ENCODE measurements at places on chromosomes 1 and 21.

- DNase-seq, result no peak
These were observed 43.6 kb upstream of the TIAM1 start for GRCh38 chr21:31387560-31388186.

DNA sequence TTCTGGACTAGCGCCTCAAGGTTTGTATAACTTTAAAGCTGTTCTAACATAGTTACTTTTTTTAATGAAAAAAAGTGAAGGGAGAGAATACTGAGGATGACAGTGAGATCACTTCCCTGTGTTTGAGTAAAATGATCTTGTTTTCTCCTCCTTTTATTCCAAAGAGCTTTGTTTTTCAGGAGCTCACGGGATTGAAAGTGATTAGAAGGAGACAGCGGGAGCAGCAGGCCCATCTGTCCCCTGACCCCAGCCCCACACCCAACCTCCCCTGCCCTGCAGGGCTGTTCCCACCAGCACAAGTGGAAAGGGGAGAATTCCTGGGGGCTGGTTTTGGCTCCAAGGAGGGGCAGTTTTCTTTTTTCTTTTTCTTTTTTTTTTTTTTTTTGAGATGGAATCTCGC lies 2.1 kb upstream of the DNMT3L start:
- DNase-seq, result no peak

GRCh38 chr1:42137766-42138165 lies 15.4 kb upstream of the GUCA2B start:
- DNase-seq, result no peak

GRCh38 chr1:246788895-246789338 lies 64.7 kb downstream of the SCCPDH start:
- no peak for DNase-seq

GRCh38 chr1:85334962-85335361 lies 58.5 kb upstream of the BCL10 start:
- DNase-seq, result no peak

DNA sequence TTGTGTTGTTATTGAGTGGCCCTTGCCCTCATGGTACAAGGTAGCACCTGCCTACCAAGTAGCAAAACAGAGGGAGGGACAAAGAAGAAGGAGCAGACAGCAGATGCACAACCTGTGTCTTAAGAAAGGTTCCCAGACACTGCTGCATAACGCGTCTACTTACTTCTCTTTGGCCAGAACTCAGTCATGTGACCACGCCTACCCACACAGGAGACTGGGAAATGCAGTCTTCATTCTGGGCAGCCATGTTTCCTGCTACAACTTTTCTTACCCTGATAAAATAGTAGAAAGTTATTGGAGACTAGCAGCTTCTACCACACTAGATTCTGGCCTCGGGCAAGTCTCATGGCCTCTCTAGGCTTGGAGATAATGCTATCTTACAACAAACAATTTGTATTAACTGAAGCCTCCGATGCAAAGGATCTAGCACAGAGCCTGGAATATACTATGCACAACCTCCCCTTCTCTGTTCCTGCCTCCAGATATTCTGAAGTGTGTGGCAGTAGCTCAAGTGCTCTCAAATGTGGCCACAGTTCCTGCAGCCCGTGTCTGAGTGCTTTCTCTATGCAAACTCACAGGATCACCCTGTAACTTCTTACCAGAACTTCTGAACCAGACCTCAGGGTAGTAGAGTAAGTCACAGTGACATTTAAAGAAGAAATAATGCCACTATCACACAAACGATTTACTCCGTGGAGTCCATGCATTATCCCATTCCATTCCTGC lies 34.1 kb upstream of the BTG2 start:
- DNase-seq, result no peak

DNA sequence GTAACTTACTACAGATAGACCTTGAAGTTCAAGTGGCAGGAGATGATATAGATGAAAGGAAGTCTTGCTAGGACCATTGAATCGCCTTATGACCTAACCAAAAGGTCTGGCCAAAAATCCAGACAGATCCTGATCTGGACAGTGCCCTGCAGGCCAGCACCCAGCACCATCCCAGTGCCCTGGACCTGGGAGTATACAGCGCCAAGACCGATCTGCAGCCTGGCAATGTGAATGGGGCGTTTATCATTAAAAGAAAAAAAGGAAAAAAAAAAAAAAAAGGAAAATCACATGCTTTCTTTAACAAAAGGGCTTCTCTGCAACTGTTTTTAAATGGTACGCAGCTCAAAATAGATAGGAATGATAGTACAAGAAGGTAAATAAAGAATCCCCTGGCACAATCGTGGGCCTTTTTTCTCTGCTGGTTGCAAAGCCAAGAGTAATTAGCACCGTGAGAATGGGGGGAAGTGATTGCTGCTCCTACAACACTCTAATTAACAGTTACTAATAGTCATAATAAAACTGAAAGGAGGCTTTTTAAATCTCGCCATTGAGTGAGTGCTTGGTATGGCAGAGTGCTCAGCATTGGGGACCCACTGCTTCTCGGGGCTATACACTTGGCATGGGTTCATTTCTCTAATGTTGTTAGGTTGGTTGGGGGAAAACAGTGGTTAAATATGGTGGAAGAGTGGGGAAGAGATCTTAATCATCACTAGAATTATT lies 146.7 kb downstream of the KAZN start:
- DNase-seq, result no peak

DNA sequence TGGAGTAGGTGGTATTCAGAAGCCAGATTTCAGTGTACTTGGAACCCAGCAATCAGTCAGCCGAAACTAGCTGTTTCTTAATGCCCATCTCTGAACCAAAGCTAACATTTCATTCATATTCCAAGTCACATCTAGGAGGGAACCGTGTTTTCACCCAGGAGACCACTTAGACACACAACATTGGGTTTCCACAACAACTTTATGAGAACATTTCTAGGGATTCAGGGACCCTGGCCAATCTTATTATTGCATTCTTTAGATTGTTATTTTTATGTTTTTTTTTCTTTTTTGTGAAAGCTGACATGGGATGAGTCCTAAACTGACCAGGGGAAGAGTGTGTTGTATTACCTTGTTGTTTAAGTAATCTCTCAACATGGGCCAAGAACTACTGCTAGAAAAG lies 72.5 kb upstream of the KIAA0040 start:
- DNase-seq, result no peak

GRCh38 chr21:37683396-37684114 lies 232.7 kb downstream of the KCNJ6 start:
- no peak for DNase-seq

- DNase-seq, result no peak
These were observed 19.1 kb downstream of the NPPA start for GRCh38 chr1:11828511-11828910.

- no peak for DNase-seq
These were observed 23.9 kb upstream of the SPRR2G start for GRCh38 chr1:153174624-153175023.

- no peak for DNase-seq
These were observed 47.1 kb downstream of the ELK4 start for GRCh38 chr1:205584732-205585131.

GRCh38 chr1:27049100-27049499 lies 36.5 kb upstream of the TENT5B start:
- DNase-seq, result no peak

DNA sequence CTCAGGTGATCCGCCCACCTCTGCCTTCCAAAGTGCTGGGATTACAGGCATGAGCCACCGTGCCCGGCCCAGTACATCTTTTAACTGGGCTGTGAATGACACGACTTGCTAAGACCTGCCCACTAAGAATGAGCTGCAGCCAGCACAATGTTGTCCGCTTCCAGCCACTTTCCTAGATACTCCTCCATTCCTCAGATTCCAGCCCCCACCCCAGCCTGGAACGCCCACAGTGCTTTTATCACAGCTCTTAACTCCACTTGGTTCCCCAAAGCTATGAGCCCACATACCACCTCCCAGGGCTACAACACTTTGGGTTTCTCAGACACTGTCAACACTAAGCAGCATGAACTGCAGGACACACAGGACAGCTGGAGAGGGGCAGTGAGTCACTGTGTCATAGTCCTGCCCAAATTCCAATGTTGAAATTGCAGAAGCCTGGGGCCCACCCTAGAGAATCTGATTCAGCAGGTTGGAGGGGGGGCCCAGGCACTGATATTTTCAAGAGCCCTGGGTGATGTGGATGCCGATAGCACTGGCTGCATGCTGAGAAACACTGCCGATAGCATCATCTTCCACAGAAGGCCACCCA lies 58.0 kb downstream of the ACBD3 start:
- DNase-seq, result no peak

GRCh38 chr1:32536117-32536516 lies 3.1 kb upstream of the ZBTB8A start:
- no peak for DNase-seq

GRCh38 chr1:3609769-3610526 lies 1.4 kb downstream of the MEGF6 start:
- DNase-seq, result no peak

- DNase-seq, result no peak
These were observed 706 bp downstream of the CREB3L4 start for GRCh38 chr1:153968408-153968807.

GRCh38 chr1:172024516-172024915 lies 183.2 kb downstream of the DNM3 start:
- no peak for DNase-seq

GRCh38 chr1:23559985-23560741 lies 862 bp upstream of the ID3 start:
- DNase-seq, result no peak

DNA sequence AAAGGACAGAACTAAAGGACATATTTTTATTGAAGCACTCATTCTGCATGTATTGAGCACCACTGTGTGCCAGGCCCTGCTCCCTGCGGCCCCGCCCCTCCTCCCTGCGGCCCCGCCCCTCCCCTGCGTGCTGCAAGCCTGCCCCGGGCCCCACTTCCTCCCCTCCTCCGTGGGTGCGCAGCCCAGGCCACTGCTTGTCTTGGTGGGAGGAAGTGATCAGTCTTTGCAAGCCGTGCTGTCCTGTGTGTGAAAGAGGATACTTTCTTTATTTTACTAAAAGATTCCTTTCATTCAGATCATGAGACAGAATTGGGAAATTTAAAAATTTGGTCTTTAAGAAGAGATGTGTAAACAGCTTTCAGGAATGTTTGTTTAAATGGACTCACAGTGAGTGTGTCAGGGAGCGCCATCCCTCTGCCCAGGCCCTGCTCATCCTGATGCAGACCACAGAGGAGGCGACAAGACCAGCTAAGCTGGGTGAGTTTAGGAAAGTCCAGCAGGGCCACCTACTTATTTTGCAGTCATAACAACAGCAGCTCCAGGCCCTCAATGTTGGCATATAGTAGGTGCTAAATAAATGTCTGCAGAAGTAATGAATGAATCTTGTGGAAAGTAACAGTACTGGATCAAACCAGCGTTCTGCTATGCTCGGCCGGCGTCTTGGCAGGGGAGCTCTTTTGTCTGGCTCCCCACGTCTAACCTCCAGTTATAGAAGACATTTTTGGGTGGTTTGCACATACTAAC lies 88.3 kb upstream of the SELENON start:
- no peak for DNase-seq

DNA sequence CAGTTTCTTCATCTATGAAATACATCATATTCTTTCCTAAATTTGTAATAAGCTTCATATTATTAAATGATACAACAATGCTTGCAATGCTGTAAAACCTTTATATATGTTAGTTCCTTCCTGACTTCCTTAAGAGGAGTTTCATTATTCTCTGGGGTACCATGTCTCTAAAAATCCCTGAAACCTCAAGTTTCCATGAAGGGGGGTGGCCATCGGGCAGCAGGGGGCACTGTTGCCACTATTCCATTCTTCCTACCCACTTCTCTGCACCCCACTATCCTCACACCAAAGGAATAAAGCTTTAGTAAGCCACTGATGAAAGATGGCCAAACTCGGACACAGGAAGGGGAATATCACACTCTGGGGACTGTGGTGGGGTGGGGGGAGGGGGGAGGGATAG lies 9.0 kb upstream of the DMRTB1 start:
- DNase-seq, result no peak

GRCh38 chr1:147665521-147665920 lies 4.8 kb downstream of the ACP6 start:
- DNase-seq, result no peak

GRCh38 chr1:220455559-220455958 lies 72.4 kb upstream of the MARK1 start:
- no peak for DNase-seq

DNA sequence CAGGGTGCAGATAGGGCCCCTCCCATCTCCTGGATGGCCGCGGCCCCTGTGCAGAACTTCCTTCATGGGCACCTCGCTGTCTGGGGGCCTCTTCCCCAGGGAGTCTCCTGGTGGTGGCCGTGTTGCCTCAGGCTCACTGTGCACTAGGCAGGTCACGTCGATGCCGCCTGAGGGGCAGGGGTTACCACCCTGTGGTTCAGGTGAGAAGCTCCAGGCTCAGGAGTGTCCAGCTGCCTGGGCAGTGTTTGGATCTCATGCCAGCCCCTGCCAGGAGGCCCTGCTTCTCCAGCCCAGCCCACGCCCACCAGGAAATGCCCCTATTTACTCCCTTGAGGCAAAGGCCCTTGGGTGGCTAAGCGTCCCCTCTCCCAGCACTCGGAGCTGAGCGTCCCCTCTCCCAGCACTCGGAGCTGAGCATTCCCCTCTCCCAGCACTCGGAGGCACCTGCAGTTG lies 2.1 kb downstream of the ITGB2 start:
- DNase-seq, result no peak

DNA sequence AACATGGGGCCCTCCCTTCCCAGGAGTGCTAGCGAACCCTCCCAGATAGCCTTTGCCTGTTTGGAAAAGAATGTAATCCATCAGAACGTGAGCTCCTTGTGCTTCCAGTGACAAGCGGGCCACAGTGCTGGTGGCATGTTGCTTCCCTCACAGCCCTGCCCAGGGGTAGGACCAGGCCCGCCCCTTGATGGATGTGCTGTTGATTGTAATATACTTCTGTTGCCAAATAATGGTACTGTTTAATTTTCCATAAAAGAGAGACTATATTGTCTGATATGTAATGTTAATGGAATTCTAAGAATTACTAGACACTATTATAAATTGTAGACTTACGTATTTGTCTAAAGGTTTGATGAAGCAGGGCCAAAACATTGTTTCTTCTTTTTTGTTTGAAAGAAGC lies 16.4 kb downstream of the ATP5PO start:
- no peak for DNase-seq

GRCh38 chr1:8198522-8198921 lies 119.4 kb upstream of the SLC45A1 start:
- no peak for DNase-seq

GRCh38 chr1:222415441-222415840 lies 132.5 kb downstream of the HHIPL2 start:
- no peak for DNase-seq

- no peak for DNase-seq
These were observed 33.4 kb upstream of the WNT4 start for GRCh38 chr1:22176258-22176657.

GRCh38 chr1:151612501-151613281 lies 841 bp downstream of the SNX27 start:
- peak; percentile 10 for DNase-seq

DNA sequence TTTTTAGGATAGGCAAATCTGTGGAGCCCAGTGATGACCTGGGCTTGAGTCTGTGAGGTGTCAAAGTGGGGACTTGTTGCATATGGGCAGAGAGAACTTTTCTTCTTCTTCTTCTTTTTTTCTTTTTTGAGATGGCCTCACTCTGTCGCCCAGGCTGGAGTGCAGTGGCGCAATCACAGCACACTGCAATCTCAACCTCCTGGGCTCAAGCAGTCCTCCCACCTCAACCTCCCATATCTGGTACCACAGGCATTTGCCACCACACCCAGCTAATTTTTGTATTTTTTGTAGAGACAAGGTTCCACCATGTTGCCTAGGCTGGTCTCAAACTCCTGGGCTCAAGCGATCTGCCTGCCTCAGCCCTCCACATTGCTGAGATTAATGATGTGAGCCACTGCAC lies 80.3 kb downstream of the RD3 start:
- DNase-seq, result no peak
